CD4-positive, alpha-beta T cell treated with Interleukin-6 at 100 ng/mL for 8 hours (primary cell): ENCODE measurements at places on chromosomes 4 and X.

- DNase-seq, result no peak
Measured at GRCh38 chr4:84920617-84921016, 45.9 kb downstream of the WDFY3 start.

DNA sequence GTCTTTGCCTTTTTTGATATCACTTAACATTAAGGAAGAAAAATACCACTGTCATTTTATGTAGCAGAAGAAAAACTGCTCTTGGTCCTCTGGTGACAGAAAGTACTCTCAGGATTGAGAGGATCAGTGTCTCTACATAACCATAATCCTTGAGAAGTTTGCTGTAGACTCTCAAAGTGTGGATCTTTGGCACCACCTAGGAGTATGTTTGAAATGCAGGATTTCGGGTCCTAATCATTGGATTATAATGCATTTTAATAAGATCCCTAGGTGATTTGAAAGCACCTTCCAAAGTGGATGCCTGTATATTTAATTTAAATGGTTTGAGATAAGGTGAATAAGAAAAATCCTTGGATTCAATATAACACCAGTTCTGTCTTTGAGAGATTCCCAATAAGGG, 23.2 kb downstream of the MOB1B start:
- no peak for DNase-seq

DNA sequence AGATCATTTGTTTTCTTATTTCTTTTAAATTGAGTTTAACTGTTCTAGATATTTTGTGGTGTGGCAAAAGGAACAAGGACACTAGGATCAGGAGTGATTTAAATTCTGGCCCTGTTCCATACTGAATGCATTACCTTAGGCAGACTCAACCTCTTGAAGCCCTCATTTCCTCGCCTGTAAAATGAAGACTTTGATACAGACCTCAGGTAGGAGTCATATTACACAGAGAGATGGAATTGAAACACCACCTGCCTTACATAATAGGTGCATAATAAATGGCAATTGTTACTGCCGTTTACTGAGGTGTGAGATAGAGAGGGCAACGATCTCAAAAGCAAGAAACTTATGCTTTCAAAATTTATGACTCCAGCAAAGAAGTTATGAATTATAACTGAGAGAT, 28.2 kb upstream of the RASSF6 start:
- DNase-seq, result no peak

GRCh38 chr4:188242041-188242440, 102.8 kb downstream of the TRIML1 start:
- no peak for DNase-seq

GRCh38 chrX:41452565-41453356, 5.6 kb downstream of the NYX start:
- no peak for DNase-seq

GRCh38 chr4:95546221-95546620, 2.6 kb downstream of the UNC5C start:
- no peak for DNase-seq

DNA sequence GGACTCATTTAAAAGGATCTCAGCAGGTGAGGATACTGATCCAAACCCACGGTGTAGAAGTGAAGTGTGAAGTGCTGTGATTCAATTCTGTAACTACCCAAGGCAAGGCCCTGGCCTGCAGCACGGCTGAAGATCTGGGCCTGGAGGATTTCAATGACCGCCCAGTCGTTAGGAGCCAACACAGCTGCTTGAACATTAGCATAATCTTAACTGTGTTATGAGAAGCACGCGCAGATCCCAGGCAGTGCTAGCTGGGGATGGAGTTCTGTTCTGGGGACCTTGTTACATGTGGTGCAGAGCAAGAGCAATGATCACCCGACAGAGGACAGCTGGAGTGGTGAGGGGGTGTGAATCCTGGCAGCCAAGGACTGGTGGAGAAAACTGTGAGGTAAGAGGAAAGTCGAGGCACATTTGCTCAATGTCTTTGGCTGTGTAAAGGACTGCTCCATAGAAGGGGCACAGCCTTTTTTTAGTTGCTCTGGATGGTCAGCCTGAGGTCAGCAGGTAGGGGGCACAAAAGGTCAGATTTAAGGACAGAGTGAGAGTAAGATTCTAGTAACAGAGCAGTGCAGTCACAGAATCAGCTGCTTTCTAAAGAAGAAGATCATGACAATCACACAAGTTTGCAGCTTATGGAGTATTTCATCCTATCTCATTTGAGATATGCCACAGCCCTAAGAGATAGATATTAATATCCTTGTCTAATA, 181.8 kb downstream of the DCLK2 start:
- no peak for DNase-seq
